ENCODE measurements at places on chromosomes 1 and 21.

DNA sequence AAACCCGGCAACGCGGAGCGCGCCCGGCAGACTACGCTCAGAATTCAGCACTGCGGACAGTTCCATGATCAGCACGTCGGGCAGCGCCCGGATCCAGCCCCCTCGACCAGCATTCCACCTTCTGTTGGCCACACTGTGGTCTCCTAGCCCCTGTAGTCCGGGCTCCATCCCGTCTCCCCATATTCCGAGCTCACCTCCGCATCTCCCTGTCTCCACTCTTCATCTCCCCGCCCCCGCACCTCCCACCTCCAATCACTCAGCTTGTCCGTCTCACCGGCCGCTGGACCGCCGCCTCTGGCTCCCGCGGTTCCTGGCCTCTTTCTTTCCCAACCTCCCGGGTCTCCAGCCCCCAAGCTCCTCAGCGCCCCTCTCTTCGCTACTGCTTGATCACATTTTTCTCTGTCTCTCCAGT lies 500 bp downstream of the EPHA10 start:
- peak; percentile 4 for DNase-seq

DNA sequence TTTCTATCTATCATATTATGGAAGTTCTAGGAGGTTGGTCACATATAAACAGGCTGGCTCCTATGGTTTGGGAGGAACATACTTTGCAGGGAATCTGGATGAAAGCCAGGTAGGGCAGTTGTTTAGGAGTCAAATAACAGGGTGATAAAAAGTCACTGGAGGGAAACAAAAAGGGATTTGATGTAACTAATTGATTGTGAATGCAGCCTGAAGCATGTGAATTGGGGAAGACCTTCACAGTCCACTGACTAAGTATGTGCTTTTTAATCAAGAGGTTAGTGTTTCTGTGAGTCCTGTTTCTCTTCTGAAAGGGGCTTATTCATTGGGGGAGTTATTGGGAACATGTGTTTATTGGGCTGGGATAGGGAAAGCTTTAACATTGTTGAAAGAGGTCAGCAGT lies 41.3 kb downstream of the HMCN1 start:
- DNase-seq, result no peak

- no peak for DNase-seq
Measured at GRCh38 chr1:84969489-84970250, 27.2 kb downstream of the MCOLN2 start.

- peak; percentile 26 for DNase-seq
Measured at GRCh38 chr1:152188673-152189591, 29.9 kb upstream of the RPTN start.

GRCh38 chr1:232473324-232473723 lies 156.6 kb downstream of the SIPA1L2 start:
- no peak for DNase-seq

DNA sequence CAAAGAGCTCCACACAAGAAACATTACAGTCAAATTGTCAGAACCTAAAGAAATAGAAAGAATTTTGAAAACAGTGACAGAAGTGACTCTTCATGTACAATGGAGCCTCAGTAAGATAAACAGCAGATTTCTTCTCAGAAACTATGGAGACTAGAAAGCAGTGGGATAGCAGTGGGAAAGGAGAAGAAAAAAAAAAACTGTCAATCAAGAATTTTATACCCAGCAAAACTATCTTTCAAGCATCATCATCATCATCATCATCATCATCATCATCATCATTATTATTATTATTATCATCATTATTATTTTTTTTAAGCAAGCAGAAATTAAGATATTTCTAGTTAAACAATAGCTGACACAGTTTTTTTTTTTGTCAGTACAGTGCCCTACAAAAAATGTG lies 24.2 kb downstream of the CEP170 start:
- DNase-seq, result no peak

GRCh38 chr1:87336623-87337067 lies 8.0 kb downstream of the LMO4 start:
- DNase-seq, result no peak

GRCh38 chr1:6491081-6491449 lies 402 bp downstream of the PLEKHG5 start:
- no peak for DNase-seq

GRCh38 chr1:233006541-233006973 lies 56.1 kb downstream of the NTPCR start:
- DNase-seq, result no peak

DNA sequence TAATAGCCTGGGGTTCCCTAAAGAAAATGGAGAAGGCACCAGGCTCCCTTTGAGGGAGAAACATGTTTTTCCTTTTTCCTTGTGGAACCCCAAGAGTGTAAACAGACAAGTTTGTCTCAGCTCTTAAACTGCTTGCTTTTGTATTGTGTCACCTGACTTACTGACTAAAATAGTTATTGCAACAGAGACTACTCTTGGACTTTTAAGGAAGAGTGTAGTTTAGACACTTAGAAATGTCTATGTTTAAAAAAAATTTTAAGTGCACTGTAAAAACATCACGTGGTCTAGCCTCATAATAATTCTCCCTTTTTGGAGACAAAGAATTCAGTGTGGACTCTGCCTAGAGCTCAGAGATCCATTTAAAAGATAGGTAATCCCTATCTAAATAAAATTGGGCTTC lies 141.1 kb downstream of the TRIM33 start:
- no peak for DNase-seq

GRCh38 chr1:99662539-99663080 lies 16.7 kb downstream of the PALMD start:
- DNase-seq, result no peak

GRCh38 chr1:225876900-225877510 lies 5.2 kb downstream of the TMEM63A start:
- no peak for DNase-seq

DNA sequence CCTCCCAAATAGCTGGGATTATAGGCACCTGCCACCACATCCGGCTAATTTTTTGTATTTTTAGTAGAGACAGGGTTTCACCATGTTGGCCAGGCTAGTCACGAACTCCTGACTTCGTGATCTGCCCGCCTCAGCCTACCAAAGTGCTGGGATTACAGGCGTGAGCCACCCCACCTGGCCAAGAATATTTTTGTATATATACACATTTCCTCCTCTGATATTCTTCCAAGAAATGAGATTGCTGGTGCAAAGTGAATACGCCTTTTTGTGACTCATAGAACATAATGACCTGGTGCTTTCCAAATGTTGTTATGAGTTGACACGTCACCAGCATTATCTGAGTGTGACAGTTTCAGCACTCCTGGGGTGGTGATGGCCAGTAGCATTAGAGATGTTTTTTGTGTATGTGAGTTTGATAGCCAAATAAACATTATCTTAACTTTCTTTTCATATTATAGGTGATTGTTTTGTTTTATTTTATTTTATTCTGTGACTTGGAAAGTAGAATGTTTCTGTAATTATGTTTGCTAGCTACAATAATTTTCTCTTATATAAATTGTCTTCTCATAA lies 54.9 kb downstream of the KCNK1 start:
- no peak for DNase-seq

DNA sequence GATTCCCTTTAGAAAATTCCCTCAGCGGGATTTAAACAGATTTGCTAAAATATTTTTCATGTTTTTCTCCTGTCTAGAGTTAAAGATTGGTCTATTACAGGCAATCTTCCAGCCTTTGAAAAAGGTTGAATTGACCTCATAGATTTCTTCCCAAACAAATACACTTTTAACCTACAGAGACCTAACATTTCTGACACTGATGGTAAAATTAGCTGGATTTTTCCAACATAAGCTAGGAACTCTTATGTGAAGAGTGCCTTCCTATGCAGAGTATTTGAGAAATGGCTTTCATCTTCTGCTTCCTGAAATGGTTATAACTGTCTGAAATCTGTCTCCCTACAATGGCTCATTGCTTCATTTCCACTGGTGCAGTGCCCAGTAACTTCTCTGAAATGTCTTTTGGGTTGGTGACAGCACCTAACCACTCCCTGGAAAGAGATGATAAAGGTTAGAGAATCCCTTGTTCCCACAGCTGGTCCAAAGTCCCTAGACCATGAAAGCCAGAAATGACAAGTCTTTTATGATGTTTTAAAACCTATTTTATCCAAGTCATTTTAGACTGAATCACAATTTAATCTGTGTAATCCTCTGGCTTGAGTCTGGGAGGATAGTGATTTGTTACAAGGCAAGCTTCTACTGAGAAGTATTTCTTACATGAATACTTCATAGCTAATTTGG lies 269.4 kb downstream of the BACH1 start:
- no peak for DNase-seq

DNA sequence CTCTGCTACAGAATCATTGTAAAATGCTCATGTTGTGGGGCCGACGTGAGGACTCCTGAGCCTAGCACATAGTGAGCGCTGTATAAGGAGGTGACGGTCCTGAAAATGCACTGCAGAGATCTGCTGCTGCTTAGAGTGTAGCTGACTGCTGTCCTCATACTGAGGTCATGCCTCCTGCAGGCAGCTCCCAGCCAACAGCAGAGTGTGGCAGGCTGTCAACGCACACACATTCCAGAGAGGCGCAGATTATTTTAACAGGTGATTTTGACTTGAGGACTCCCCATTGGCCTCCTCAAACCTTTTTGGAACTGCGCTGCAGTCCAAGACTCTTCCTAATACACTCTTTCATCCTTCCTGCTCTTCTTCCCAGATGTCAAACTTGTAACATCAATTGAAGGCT lies 119.8 kb upstream of the KCNJ6 start:
- DNase-seq, result no peak

DNA sequence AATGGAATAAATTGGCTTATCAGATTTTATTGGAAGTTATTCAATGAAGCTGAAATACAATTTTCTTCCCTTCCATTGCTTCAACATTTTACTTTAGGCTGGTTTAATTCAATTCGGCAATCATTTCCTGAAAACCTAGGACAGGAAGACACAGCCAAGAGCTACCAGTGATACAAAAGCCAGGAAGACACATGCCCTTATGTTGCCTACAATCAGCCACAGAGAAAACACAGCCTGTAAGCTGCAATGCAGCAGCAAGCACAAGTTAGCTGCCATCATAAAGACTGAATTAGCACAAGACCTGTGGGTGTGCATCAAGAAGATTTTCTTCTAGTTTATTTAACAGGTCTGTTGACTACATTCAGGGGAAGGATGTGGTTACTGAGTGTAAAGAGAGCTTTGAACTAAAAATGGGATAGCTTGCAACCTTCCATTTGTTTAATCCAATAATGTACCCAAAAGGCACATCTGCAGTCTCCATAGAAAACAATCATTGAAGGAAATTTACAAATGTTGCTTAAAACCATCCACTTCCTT lies 193.8 kb downstream of the KCNH1 start:
- no peak for DNase-seq

Measured in C1 segment of cervical spinal cord (tissue), 14 donors.